ENCODE measurements at places on chromosomes 1 and 21. TPM values are rescaled to one million over a fixed set of nuclear protein-coding genes. Genes with fewer than 3 reads are reported as not detected.

GRCh38 chr1:228276174-228276831 lies 68.5 kb downstream of the OBSCN start:
- DNase-seq: no peak

Gene RUNX3
- 1.0 TPM for total RNA-seq

DNA sequence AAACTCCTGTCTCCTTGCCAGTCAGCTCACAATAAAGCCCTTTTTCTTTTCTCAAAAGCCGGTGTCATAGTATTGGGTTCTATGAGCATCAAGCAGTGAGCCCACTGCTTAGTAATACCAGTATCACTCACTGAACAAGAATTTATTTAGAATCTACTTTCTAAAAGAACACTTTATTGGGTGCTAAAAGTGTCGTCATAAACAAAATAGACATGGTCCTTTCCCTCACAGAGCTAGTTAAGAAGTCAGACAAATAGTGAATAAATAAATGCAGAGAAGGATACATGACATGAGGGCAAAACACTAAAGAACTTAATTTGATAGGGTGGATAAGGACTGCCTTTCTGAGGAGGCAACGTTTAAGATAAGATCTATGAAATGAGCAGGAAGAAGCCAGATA lies 32.2 kb downstream of the EVI5 start:
- DNase-seq: no peak

GRCh38 chr21:21019681-21020080 lies 21.5 kb downstream of the NCAM2 start:
- no peak for DNase-seq

GRCh38 chr1:172779491-172779890 lies 120.6 kb downstream of the FASLG start:
- no peak for DNase-seq
